EL (cell line): ENCODE measurements at places on chromosomes 7 and 10.

GRCh38 chr10:18397906-18398305, 253.5 kb downstream of the NSUN6 start:
- DNase-seq: no peak

GRCh38 chr10:100349672-100350071, 2.6 kb downstream of the SCD start:
- no peak for DNase-seq

DNA sequence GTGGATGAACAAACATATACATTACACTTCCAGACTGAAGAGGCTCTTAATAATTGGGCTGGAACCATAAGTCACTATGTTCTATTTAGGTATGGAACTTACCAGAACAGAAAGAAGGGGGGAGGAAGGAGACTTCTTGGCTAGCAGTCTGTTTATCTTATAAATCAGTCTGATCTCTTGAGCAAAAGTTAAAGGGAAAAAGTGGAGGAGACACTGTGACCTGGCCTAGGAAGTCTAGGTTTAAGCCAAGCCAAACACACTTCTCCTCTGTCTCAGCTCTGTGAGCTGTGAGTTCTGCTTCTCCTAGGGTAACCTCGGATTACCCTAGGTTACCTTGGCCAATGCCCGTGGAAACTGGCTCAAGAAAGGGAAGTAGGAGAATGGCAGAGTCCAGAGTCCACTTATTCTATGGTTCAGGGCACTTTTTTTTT, 95.2 kb downstream of the PFKFB3 start:
- DNase-seq: no peak

- no peak for DNase-seq
Measured at GRCh38 chr7:6476596-6477317, 29.0 kb upstream of the DAGLB start.

GRCh38 chr10:132570771-132571649, 33.4 kb downstream of the INPP5A start:
- DNase-seq: no peak

- DNase-seq: no peak
Measured at GRCh38 chr7:39501358-39501757, 64.8 kb upstream of the YAE1 start.

DNA sequence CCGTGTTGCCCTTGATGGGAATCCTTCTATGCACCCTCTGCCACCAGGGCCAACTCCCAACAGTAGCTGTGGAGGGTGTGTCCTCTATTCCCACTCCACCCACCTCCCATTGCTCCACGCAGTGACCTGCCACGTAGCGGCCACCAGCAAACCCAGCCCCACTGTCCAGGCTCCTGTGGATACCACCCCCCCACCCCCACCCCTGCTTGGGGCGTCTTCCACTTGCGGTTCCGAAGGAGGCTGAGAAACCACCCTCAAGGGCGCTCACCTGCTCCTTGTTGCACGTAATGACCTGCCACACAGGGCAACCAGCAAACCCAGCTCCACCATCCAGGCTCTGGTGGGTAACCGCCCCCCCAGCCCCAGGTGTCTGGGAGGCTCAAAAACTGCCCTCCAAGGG, 72.0 kb downstream of the DIP2C start:
- DNase-seq: no peak

DNA sequence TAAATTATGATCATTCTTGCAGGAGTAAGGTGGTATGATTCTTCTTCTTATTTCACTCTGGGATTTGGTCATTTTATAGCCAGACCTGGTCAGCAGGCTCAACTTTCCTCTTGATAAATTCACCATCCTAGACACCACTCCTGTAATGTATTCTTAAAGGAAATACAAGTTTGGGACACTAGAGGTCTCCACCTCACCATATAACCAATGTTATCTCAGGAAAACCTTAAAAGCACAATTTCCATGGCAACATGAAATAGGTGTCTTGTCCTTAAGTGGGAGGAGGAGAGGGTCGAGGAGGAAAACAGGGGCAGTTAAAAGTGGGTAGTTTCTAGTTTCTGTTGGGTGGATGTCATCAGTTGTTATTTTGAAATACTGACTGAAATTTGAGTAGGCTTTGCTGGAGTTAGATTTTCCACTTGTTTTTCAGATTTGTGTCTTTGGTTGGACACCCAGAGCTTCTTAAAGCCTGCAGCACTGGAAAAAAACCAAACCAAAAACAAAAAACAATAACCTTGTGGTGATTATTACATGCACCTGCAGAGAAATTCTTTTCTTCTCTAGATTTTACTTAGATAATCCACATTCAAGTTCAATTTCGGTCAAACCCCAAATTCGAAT, 163.1 kb downstream of the PRKCQ start:
- peak; percentile 44 for DNase-seq

DNA sequence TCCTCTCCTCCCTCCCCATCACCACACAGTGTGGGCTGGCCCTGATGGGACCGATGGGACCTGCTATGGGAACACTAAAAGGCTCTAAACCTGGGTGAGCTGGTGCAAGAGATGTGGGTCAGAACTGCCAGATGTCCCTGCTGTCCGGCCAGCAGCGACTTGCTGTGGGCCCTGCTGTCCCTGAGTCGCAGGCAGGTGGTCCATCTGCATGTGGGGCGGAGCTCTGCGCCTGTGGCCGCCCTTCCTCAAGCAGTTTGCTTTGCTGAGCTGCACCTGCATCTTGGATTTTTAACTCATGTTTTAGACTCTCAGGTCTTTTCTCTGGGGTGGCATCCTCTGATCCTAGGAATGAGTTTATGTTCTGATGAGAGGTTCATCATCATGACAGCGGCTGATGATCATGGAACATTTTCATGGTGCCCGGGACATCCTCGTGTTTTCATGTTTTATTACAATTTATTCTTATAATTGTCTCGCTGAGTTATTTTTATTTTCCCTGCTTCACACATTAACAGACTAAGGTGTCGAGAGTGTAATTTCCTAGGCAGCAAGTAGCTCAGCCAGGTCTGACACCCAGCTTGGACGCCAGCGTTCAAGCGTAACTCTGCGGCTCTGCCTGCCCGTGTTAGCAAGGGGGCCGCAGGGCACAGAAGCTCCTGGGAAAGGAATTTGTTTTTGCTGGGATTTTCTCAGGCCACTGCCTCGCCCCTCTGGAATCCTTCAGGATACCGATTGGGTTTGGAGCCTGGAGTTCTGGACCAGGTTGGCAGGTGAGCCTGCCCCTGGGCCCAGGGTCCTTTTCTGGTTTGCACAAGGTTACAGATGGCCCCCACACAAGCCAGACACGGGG, 615.2 kb upstream of the FOXK1 start:
- no peak for DNase-seq
